Ovary (tissue), 10 donors: ENCODE measurements at places on chromosomes 4 and X. TPM values are rescaled to one million over a fixed set of nuclear protein-coding genes. Genes with fewer than 3 reads are reported as not detected.

- no peaks in the 10 kb centered on the region for H3K4me1 ChIP-seq
- no peaks in the 10 kb centered on the region for H3K27me3 ChIP-seq
- H3K27ac ChIP-seq, result no peak overlapping the region
- H3K36me3 ChIP-seq, result no peaks in the 10 kb centered on the region
These were observed 22.3 kb downstream of the PJA1 start for GRCh38 chrX:69142788-69143469.

Gene CORIN
- not detected for total RNA-seq

Gene AMER1
- total RNA-seq, result 14.2 TPM

- DNase-seq, result no peak
- H3K27me3 ChIP-seq, result no peaks in the 10 kb centered on the region
- H3K36me3 ChIP-seq, result no peaks in the 10 kb centered on the region
These were observed 112.9 kb upstream of the VCX start for GRCh38 chrX:7730071-7730470.

DNA sequence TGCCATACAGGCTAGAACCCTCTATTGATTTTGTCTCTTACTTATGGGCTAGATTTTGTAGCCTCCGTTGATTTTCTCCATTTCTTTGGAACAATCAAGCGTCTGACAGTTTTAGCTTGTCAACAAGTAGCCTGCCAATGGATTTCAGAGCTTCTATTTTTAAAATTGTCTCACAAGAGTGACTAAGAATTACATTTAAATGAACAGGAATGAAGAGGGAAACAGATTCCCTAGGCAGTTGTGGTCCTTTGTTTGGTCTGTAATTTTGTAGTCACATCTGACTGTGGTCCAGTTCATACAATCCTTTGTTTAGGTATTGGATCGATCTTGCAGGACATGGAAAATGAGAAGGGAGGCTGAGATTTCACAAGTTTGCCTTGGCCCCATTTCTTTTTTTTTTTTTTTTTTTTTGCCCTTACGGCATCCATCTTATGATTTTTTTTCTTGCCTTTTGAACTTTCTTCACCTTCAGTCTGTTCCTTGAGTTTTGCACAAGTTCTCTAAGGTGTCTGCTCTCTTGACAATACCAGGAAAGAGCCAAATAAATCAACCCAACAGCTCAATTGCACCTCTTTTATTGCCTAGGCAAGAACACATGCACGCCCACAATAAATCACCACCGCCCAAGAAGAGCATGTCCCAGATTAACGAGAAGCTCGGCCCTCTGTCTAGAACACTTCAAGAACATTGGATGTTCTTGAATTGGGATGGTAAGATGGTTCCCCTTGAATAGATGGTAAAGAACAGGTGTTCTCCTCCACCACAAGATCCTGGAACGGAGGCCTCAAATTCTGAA lies 86.5 kb upstream of the EGFL6 start:
- no peaks in the 10 kb centered on the region for H3K36me3 ChIP-seq
- H3K4me1 ChIP-seq, result peaks cover 5% of the 10 kb centered on the region
- H3K27me3 ChIP-seq, result no peaks in the 10 kb centered on the region
- H3K27ac ChIP-seq, result no peak overlapping the region
- no peak overlapping the region for H3K4me3 ChIP-seq
- DNase-seq, result no peak

DNA sequence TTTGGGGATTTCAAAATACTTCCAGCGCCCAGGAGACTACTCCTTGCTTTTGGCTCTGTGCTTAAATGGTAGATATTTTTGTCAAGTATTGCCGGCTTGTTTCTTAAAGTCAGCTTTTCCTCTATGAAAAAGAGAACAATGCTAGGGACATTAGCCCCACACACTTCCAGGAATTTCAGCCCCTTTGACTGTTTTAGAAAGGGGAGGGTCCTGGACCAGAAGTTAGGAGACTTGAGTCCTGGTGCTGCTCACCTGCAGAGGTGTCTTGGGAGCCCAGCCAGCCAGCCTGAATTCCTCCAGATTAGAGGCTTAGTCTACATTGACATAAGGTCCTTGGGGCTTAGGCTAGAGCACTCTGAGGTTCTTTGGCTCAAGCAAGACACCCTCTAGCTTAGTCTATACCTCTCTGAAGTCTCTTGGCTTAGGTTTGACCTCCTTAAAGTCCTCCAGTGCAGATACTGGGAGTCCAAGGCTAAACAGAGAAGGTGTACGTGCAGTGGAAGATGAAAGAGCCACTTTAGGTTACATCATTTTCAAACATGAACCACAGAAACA lies 1.6 kb upstream of the SETD7 start:
- H3K27ac ChIP-seq, result no peak overlapping the region
- H3K4me3 ChIP-seq, result peak overlapping the region; percentile 82
- no peaks in the 10 kb centered on the region for H3K27me3 ChIP-seq
- H3K36me3 ChIP-seq, result no peaks in the 10 kb centered on the region

DNA sequence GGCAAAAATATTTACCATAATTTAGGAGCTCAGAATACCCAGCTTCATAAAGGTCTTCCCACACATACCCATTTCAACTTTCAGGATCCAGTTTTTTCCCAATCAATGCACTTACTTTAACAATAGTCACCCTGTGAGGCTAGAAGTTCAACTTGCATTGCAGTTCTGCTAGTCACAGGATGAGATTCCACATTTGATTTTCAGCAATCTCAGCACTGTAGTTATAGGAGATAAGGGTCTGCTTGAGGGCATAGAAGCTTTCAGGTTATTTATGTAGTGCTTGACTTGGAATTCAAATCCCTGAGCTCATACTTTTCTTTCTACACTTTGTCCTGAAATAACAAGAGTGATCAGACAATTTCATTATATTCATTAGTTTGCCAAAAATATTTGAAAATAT lies 78.3 kb upstream of the IL2 start:
- no peaks in the 10 kb centered on the region for H3K27me3 ChIP-seq
- H3K36me3 ChIP-seq, result no peaks in the 10 kb centered on the region
- H3K27ac ChIP-seq, result no peak overlapping the region
- H3K4me1 ChIP-seq, result no peaks in the 10 kb centered on the region
- no peak for DNase-seq

DNA sequence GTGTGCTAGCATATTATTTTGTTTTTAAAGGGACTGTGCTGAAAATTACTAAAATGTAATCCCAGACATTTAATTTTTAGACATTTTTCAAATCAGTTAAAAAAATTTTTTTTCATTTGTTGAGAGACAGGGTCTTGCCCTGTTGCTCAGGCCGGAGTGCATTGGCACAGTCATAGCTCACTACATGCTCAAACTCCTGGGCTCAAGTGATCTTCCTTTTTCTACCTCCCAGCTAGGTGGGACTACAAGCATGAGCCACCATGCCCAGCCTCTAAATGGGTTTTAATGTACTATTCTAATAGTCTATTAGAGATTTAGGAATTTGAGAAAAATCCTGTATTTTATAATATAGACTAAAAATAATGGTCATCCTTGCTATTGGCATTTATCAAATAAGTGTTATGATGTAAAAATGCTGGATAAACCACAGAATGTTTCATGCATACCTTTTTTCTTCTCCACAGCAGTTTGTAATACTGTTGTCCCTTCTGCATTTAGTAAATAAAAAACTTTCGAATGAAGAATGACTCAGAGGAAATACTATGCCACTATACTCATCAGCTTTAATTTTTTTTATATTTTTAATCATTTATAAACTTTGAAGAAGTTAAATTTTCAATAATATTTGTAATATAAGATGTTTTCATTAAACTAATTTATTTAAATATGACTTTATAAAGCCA lies 29.9 kb downstream of the CPEB2 start:
- no peak overlapping the region for H3K4me3 ChIP-seq
- H3K4me1 ChIP-seq, result peaks cover 3% of the 10 kb centered on the region
- no peaks in the 10 kb centered on the region for H3K27me3 ChIP-seq
- no peak overlapping the region for H3K27ac ChIP-seq
- no peak for DNase-seq
